ENCODE measurements at places on chromosomes 3 and 15. TPM values are rescaled to one million over a fixed set of nuclear protein-coding genes. Genes with fewer than 3 reads are reported as not detected.

DNA sequence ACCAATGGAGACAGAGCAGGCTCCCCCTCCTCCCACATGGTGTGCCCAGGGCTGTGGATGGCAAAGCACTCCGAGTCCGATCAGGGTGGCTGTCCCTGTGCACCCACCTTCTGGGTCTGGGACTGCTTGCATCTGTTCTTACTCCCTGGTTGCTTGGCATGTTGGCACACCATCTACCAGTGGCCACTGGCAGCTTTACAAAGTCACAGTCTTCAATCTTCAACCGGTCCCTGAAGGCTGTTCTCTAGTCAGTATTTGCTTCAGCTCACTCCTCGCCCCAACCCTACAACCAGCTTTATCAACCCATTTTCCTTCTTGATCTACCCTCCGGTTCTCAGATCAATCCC, 14.8 kb downstream of the HOMER2 start:
- no peak for DNase-seq

DNA sequence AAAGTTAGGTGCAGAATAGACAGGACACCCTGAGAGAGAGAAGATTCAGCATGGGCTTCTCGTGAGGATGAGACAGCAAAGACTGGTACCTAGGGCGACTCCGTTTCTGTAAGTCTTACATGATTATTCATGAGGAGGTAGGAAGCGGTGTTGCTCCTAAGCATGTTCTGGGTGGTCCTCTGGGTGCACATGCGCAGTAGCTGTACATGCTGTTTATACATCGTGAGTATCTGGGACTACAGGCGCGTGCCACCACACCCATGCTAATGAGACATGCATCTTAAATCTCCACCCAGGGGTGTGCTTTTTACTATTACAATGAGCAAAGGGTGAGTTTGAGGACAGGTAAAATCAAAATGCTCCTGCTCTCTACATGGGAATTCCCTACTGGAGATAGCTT, 12.3 kb downstream of the ALPK3 start:
- no peak for DNase-seq

DNA sequence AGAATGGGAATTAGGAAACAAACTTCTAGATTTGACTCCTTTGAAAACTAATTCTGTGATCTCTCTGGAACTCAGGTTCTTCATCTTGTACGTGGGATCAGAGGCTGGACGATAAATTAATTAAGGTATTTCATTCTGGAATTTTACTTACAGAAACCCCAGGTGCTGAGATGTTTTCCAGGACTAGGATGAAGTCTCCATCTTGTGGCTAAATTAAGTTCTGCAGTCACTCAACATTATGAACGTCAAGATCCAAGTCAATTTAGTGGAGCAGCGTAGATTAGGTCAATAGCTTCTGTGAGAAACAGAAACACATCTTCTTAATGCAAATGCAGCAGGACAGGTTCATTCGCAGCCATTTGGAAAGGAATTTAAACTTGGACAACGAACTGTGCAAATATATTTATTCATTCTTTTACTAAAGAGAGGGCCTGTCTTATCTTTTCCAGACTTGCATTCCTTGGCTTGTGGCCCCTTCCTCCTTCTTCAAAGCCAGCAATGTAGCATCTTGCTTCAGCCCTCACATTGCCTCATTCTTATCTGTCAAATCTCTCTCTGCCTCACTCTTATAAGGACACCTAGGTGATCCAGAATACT, 26.7 kb upstream of the TMC3 start:
- peak; percentile 40 for DNase-seq

DNA sequence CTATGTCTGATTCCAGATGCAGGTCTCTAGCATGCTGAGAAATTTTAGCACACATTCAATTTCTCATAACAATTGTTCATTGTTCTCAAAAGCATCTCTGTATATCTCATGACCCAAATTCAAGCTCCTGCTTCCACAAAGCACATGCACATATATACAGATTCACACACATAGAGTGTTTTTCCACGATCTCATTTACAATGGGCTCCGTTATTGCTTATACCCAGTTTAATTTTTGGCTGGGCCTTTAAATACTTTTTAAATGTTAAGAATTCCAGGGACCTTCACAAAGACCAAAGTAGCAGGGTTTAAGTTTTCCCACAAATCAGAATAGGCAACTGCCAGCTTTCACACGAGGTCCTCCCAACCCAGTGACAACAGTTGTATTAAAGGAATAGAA, 333.5 kb upstream of the SEMA6D start:
- no peak for DNase-seq

GRCh38 chr3:160180581-160181216, 44.5 kb upstream of the C3orf80 start:
- DNase-seq: no peak

DNA sequence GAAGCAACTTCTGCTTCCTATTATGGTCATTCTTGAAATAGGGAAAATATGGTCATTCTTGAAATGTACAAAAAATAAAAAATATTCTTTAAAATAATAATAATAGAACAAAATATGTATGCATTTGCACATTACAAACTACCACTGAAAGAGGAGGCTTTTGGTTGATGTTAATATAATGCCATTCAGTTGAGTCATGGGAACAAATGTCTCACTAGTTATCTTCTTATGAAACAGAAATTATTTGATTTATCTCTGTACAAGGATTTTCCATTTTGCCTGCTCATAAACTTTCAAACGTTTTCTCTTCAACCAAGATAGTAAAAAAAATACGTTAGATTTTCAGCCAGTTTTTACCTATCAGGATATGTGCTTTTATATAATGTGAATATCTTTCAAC, 1662.7 kb downstream of the OTOL1 start:
- no peak for DNase-seq

DNA sequence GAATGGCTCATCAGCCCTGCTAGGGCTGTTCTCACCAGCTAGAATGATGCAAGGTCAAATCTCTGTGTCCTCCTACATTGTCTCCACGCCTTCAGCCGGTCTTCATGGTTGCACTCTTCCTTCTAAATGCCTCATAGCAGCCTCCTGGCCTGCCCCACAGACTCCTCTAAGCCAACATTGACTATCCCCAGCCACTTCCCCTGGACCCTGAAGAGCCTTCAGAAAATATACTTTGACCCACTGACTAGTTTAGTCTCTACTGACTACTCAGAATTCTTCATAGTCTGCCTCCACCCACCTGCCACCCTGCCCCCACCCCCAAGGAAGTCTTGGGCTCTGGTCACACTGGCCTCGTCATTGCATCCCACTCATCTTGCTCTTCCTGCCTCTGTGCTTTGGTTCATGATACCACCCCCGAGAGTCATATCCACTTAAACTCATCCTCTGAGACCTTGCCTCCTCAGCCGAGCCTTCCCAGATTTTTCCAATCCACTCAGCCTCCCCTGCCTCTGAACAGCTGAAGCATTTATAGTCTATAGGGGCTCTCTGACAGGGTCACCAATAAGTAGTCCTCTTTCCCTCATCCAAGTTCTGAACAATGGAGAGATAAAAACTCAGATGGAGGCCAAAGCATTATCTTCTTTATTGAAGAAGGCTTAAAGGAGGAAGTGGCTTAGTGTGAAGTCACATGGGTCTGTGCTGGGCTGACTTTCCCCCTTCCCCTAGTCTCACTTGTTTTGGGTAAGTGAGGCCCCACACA, 9.5 kb upstream of the DOCK3 start:
- DNase-seq: no peak

DNA sequence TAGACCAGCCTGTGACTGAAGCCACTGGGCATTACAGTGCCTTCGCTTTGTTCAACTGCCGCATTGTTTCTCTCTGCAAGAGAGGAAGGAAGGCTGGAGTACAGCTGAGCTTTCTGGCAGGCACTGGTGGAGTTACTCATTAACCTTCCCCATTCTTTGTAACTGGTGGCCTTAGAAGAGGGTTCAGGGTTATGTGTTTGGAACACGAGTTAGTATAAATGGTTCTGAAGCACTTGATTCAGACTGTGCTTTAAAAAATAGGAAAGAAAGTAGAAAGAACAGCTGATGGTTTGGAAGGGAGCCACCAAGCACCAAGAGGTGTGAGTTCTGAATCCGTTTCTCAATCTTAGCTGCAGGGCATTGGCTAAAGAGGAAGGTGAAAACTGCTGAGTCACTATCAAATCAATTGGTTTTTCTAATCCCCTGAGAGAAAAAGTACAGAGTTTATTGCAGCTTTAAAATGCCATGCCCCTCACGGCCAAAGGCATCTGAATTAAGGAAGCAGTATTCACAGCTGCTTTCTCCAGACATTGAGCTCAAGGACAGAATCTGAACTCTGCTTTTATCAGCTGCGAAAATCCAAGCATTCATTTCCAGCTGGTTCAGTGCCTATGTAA, 3.6 kb downstream of the HGD start:
- peak; percentile 73 for DNase-seq

GRCh38 chr3:58482917-58483636, 8.8 kb upstream of the KCTD6 start:
- DNase-seq: no peak

- no peak for DNase-seq
Observed at GRCh38 chr15:31265090-31265870, 61.4 kb upstream of the KLF13 start.

- DNase-seq: no peak
Observed at GRCh38 chr15:36584511-36584910, 5.1 kb downstream of the CDIN1 start.

GRCh38 chr3:16883057-16883722, 1.6 kb upstream of the PLCL2 start:
- no peak for DNase-seq

Gene MED12L
- 0.35 TPM for total RNA-seq

Gene CPNE9
- total RNA-seq: not detected

Gene CLDN18
- not detected for total RNA-seq

Gene APOD
- total RNA-seq: 0.15 TPM

Gene ROPN1
- total RNA-seq: not detected

Gene PRSS50
- not detected for total RNA-seq

Gene TEX9
- 3.5 TPM for total RNA-seq

Gene TM4SF18
- 12.5 TPM for total RNA-seq

All from NCI-H460 (cell line).